Occipital lobe (tissue), 3 donors: ENCODE measurements at places on chromosomes 2 and 18. TPM values are rescaled to one million over a fixed set of nuclear protein-coding genes. Genes with fewer than 3 reads are reported as not detected.

UGT1A5 gene
- not detected for total RNA-seq

DNA sequence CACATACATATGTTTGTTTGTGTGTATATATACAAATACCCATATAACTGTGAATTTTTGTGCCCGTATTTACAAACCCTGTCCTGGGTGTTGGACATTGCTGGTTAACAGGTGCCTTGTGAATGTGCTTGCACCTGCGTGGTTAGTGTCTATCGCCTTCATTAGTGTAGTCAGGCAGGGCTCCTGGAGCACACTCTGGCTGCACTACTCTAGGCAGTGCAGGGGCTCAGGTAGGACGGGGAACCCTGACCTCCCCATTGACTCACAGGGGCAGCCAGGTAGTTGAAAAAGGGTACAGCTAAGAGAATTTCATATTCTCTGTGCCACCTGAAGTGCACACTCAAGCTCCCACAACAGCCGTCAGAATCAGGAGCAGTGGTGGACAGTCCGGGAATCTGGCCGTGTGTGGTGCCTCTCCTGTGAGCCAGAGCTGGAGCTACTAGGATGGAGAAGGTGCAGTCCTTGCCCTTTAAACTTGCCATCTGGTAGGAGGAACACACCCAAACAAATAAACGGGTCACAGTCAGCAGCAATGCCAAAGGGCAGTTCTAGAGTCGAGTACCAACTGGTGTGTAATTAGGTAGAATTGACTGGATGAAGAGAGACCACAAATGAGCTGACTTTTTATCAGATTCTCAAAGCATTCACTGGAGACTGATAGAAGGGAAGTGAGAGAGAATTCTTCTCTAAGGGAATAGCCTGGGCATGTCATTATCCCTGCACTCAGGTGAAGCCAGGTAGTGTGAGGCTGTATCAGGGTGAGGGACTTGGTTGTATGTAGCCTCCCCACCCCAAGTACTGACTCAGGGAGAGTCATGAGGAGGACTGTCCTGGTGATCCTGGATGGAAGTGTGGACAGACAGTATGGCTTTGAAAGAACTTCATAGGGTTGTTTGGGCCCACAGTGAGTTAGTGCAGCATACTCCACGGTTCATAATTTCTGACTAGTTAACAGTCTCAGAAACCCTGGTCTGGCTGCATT is 44.1 kb downstream of the FARP2 start:
- DNase-seq = no peak

FN1 gene
- total RNA-seq = 85.5 TPM

TMEM18 gene
- total RNA-seq = 19.8 TPM

CD8A gene
- 1.1 TPM for total RNA-seq

DNA sequence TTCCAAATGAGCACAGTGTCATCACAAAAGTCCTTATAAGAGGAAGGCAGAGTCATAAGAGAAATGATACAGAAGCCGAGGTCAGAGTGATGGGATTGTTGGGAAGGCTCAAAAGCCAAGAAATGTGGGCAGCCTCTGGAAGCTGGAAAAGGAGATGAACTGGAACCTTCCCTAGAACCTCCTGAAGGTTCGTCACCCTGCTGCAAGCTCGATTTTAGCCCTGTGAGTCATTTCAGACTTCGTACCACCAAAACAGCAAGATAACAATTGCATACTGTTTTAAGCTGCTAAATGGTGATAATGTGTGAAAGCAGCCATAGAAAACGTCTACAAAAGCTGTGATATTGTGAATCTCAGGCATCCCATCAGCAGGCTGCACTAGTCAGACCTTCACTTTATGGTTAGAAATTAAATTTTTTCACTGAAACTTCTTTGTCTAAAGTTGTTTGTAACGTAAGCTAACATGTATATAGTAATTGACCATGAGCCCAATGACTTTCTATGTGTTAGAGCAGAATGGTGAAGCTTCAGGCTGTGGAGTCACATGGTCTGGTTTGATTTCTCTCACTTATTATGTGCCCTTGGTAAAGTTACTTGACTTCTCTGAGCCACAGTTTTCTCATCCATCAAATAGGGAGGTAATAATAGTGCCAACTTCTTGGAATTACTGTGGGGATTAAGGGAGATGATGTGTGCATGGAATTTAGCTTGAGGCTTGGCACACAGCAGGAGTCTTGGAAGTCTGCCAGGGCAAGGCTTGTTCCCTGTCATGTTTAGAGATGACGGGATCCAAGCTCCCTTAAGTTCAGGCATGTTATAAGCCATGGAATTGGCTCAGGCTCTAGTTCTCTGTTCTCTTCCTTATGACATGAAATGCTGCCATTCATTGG is 132.0 kb upstream of the CCDC195 start:
- DNase-seq = no peak

ARHGAP25 gene
- total RNA-seq = 2.0 TPM

GATA6 gene
- 0.16 TPM for total RNA-seq

DNA sequence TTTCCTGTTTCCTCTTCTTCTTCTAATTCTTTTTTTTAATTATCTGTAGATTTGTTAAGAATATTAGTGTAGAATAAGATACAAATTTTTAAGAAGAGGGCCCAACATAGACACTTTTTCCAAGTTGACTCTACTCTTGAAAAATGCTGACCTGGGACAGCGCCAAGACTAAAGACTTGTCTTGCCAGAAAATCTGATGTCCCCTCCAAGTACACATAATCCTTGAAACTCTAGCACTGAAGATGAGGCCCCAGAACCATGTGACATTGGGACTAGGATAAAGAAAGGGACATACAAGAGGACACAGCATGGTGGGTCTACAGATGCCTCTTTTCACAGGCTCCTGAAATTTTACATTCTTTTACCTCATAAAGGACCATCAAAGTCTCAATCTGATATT is 271.6 kb upstream of the SESTD1 start:
- DNase-seq = no peak

LRRFIP1 gene
- 29.0 TPM for total RNA-seq

GRCh38 chr2:189534854-189535832 is 45.4 kb downstream of the SLC40A1 start:
- DNase-seq = no peak

GRCh38 chr2:99572373-99573164 is 82.8 kb upstream of the REV1 start:
- peak; percentile 48 for DNase-seq

GKN2 gene
- total RNA-seq = not detected

- no peak for DNase-seq
These were observed 147.6 kb downstream of the GALNT14 start for GRCh38 chr2:30990671-30991070.

DNA sequence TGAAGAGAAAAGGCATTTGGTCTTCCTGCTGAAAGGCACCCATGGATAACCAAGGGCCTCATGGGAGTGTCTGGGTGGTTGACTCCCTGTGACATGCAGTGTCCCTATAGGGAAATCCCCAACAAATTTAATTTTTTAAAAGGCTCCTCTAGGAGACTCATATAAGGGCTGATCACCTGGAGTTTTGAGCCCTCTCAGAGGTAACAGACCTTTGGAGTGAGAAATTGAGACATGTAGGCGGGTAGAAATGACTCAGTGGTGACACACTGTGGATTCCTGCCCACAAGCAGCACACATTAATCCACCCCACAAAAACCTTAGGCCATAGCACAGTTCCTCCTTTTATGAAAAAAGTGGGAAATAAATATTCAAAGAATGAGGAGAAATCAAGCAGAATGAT is 557.0 kb upstream of the CNTNAP5 start:
- no peak for DNase-seq

DNA sequence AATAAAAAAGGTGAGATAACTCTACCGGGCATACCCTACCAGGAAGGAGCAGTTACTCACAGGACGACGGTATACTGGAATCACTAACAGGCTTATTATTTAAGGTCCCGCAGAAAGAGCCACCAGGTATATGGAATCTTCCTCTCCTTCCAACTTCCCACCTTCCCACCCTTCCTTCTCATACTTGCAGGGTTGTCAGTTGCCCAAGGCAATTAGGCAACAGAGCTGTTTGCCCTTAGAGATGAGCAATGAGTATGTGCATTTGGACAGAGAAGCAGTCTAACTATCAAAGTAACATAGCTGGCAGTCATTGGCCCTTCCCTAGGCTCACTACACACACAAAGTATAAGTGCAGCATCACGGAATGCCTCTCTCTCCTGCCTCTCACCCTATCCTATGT is 32.1 kb upstream of the EVA1A start:
- DNase-seq = no peak

- no peak for DNase-seq
These were observed 15.4 kb downstream of the TGOLN2 start for GRCh38 chr2:85312404-85312803.

DNA sequence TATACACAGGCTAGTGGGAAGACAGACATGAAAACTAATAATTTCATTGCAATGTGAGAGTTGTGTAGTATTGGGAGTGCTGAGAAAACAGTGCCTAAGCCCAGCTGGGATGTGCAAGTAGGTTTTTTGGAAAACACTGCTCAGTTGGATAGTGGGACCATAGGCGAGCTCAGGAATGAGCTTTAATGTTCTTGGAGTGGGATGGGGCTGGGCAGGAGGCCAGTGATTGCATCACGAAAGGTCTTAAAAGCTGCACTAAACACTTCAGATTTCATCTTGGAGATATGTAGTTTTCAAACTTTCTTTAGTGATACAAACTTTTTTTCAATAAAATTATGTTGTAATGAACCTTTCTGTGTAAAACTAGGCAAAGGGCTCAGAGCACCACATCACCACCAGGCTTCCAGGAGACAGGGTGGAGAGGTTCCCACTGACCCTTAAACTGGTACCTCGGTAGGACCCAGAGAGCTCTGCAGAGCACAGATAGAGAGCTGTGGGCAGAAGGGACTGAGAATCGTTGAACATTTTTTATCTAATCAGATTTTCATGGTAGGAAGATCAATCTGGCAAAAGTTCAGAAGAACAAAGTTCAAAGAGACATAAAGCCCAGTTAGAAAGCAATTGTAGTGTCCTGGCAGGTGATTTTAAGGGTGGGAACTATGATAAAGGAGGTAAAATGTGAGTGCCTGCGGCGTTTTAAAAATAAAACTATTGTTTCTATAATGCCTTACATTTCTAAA is 176.2 kb downstream of the TRABD2A start:
- DNase-seq = no peak

DNA sequence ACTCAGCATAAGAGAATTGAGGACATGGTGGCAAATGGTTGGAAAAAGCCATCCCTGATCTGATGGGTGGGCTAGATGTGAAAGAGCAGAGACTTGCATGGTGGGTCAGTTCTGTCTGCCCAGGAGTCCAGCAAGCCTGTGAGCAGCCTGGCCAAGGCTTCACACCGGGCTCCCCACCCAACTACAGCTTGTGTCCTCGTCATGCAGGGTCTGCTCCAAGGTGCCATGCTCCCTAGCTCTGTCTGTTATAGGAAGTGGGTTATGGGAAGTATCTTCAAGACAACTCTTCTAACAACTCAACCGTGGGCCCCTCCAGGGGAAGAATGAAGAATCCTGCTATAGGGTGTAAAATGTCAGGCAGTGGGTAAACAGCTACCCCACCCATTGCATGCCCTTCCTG is 97.4 kb downstream of the ADD2 start:
- no peak for DNase-seq

ASNSD1 gene
- 137 TPM for total RNA-seq

B3GNT7 gene
- total RNA-seq = 1.2 TPM

DNA sequence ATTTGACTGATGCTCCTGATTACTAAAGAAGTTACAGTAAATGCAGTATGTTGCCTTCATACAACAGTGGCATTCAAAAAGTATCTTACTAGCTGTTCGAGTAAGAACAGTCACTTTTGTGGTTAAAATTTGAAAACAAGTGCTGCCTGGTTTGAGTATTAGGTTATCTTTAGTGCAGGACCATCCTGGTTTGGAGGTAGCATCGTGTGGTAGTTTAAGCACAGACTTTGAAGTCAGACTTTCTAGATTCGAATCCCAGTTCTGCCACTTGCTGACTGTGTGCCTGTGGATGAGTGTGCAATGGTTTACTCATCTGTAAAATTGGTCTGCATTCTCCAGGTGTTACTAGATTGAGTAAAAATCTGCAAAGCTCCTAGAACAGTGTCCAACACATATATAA is 96.8 kb downstream of the SGPP2 start:
- no peak for DNase-seq

PKDCC gene
- total RNA-seq = 16.2 TPM

MORN2 gene
- 16.7 TPM for total RNA-seq

TMEM169 gene
- total RNA-seq = 21.7 TPM

DNA sequence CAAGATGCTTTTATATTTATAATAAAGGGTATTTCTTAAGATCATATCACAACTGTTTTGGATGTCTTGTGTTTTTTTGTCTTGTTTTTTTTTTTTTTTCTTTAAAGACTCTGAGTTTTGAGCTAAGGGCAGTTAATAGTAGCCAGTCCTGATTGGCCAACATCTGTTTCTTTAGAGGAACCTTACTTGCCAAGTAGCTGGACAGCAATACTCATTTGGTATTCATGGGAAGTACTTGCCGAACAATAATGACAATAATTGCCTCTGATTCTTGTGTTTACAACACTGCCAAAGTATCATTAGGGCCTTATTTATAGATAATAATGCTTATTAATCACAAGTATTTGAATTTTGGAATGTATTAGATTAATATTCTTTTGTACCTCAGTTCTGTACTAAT is 17.1 kb upstream of the POU3F3 start:
- no peak for DNase-seq

CXCR1 gene
- not detected for total RNA-seq

DNA sequence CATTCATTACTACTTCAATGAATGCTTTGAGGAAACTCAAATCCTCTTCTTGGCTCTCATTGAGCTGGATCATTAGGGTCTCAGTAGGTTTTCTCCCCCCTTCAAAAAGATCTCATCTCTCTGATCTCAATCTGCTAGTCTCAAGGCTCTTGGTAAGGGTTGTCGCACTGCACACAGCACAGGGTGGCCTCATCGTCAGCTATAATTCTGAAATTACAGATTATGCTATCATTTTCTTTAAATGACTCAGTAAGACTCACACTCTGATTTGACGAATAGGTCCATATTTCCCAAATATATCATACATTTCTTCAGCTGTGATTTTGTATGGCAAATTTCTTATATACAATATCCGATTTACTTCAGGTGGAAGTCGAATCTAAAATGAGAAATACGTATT is 2.3 kb downstream of the SF3B6 start:
- DNase-seq = no peak

- DNase-seq = no peak
These were observed 16.3 kb downstream of the SLC8A1 start for GRCh38 chr2:40435426-40436092.

ZNF532 gene
- 207 TPM for total RNA-seq

- DNase-seq = no peak
These were observed 33.2 kb downstream of the RPE start for GRCh38 chr2:210035679-210036078.

GRCh38 chr18:47288741-47289140 is 37.3 kb upstream of the SKOR2 start:
- DNase-seq = no peak
